ENCODE measurements at places on chromosomes 13 and 19.

- DNase-seq, result no peak
Measured at GRCh38 chr19:20276011-20276731, 109.2 kb downstream of the ZNF486 start.

- DNase-seq, result no peak
Measured at GRCh38 chr19:50820549-50821247, 2.9 kb downstream of the KLK1 start.

DNA sequence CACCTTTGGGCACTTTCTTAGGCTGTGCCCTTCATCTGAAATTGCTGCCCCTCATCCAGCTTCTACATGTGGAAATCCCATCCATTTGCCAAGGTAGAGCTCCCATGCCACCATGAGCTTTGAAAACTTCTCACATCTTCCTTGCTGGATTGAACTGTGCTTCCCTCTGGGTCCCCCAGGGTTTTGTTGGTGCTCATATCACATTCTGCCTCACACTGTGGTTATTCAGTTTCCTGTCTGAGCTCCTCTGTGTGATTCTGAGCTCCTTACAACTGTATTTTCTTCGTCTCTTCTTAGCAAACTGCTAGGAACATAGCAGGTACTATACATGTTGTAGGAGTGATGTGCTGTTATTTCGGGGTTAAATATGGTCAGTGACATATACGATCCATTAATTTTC is 74.9 kb upstream of the KL start:
- DNase-seq, result no peak

GRCh38 chr13:72120632-72121031 is 253.6 kb upstream of the DACH1 start:
- no peak for DNase-seq

GRCh38 chr13:32314271-32315237 is 609 bp downstream of the ZAR1L start:
- peak; percentile 38 for DNase-seq

Measured in NCI-H2029 (cell line).